ENCODE measurements at places on chromosomes 13 and 19. TPM values are rescaled to one million over a fixed set of nuclear protein-coding genes. Genes with fewer than 3 reads are reported as not detected.

ATP1A3 gene
- 14.2 TPM for polyA plus RNA-seq

GRCh38 chr13:93698016-93698613 is 471.5 kb downstream of the GPC6 start:
- no peaks in the 10 kb centered on the region for H3K36me3 ChIP-seq
- H3K4me1 ChIP-seq, result no peaks in the 10 kb centered on the region
- no peak overlapping the region for H3K4me3 ChIP-seq

C19orf38 gene
- polyA plus RNA-seq, result 2.0 TPM

- DNase-seq, result no peak
- H3K4me1 ChIP-seq, result peaks cover 12% of the 10 kb centered on the region
- H3K36me3 ChIP-seq, result no peaks in the 10 kb centered on the region
- no peak overlapping the region for H3K27ac ChIP-seq
- H3K4me3 ChIP-seq, result no peak overlapping the region
- H3K27me3 ChIP-seq, result no peaks in the 10 kb centered on the region
Observed at GRCh38 chr19:40398417-40399131, 8.6 kb upstream of the HIPK4 start.

DNA sequence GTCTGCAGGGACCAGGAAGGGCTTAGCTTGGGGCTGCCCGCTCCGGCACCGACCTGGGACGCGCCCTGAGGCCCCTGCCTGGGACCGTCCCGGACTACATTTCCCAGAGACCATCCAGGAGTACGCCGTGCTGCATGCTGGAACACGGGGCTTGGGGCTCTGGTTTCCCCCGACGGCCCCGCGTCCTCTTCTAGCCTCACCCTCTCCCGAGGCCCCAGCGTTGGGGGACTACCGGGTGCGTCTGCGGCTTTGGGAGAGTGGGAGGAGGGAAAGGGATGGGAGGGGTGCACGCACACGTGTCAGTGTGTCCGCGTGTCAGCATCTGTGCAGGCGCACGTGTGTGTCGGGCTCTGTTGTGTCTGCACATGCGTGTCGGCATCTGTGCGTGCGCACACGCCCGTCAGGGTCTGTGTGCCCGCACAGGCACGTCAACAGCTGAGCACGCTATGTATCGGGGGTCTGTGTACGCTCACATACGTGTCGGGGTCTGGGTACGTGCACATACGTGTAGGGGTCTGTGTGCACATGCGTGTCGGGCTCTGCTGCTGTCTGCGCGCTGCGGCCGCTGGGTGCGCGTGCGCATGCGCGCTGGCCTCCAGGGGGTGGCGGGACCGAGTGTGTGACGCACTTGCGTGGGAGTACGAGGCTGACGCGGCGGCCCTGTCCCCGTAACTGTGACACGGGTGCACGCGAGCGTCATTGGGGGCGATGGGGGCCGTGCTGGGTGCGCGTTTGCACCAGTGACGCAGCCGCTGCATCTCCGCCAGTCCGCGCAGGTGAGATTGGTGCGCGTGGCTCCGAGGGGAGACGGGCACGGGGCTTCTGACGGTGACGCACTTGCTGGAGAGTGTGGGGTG is at the start of gene ZNF331:
Gene ZNF331 (plus strand): TSS at position 625 of the 857 bp plus-strand sequence. CDS start 31,232 bp downstream, outside the sequence.
- peak; percentile 86 for DNase-seq
- no peaks in the 10 kb centered on the region for H3K4me1 ChIP-seq
- H3K27ac ChIP-seq, result peak within 1 kb of the TSS; percentile 80

CEACAM4 gene
- 0.84 TPM for polyA plus RNA-seq

- H3K4me3 ChIP-seq, result no peak overlapping the region
- no peak overlapping the region for H3K27ac ChIP-seq
- no peaks in the 10 kb centered on the region for H3K27me3 ChIP-seq
- H3K4me1 ChIP-seq, result no peaks in the 10 kb centered on the region
- DNase-seq, result no peak
Observed at GRCh38 chr13:38998739-38999138, 8.1 kb upstream of the STOML3 start.

ERICH4 gene
- not detected for polyA plus RNA-seq

GRCh38 chr19:44623080-44623479 is 9.7 kb downstream of the IGSF23 start:
- no peaks in the 10 kb centered on the region for H3K4me1 ChIP-seq
- DNase-seq, result no peak
- H3K36me3 ChIP-seq, result no peaks in the 10 kb centered on the region
- H3K27ac ChIP-seq, result no peak overlapping the region
- H3K27me3 ChIP-seq, result no peaks in the 10 kb centered on the region
- no peak overlapping the region for H3K4me3 ChIP-seq

- H3K4me3 ChIP-seq, result no peak overlapping the region
- DNase-seq, result no peak
- no peak overlapping the region for H3K27ac ChIP-seq
- peaks cover 39% of the 10 kb centered on the region for H3K36me3 ChIP-seq
- no peaks in the 10 kb centered on the region for H3K27me3 ChIP-seq
- peaks cover 18% of the 10 kb centered on the region for H3K4me1 ChIP-seq
Observed at GRCh38 chr19:16193466-16193865, 4.2 kb upstream of the AP1M1 start.

ZNF653 gene
- polyA plus RNA-seq, result 23.2 TPM

AP1M1 gene
- polyA plus RNA-seq, result 61.8 TPM

- no peaks in the 10 kb centered on the region for H3K36me3 ChIP-seq
- H3K4me3 ChIP-seq, result no peak overlapping the region
- DNase-seq, result no peak
Observed at GRCh38 chr13:32989942-32990341, 26.3 kb upstream of the KL start.

GPR12 gene
- not detected for polyA plus RNA-seq

DNA sequence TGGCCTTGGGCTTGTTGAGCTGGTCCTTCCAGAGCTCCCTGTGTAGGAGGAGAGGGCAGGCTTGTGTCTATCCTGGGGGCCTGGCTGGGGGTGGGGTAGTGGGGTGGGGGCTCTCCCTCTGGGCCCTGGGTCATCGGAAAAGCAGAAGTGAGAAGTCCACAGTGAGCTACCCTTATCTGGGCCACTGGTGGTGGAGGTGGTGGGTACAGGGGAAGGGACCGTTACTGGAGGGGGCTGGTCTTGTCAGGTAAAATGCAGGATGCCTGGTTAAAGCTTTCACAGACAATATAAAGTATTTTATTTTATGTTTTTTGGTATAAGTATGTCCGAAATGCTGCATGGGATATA is 342 bp upstream of the SIGLEC10 start:
- H3K36me3 ChIP-seq, result no peaks in the 10 kb centered on the region
- H3K4me3 ChIP-seq, result no peak overlapping the region

- DNase-seq, result no peak
- no peaks in the 10 kb centered on the region for H3K36me3 ChIP-seq
- no peak overlapping the region for H3K27ac ChIP-seq
- no peaks in the 10 kb centered on the region for H3K27me3 ChIP-seq
- H3K4me1 ChIP-seq, result no peaks in the 10 kb centered on the region
Observed at GRCh38 chr13:50267917-50268316, 252.7 kb downstream of the KCNRG start.

GRCh38 chr13:98504029-98504351 is 72.9 kb downstream of the STK24 start:
- DNase-seq, result no peak
- H3K27me3 ChIP-seq, result no peaks in the 10 kb centered on the region

- no peak overlapping the region for H3K27ac ChIP-seq
- no peaks in the 10 kb centered on the region for H3K27me3 ChIP-seq
- H3K36me3 ChIP-seq, result no peaks in the 10 kb centered on the region
- DNase-seq, result peak; percentile 36
- H3K4me1 ChIP-seq, result no peaks in the 10 kb centered on the region
- H3K4me3 ChIP-seq, result no peak overlapping the region
Observed at GRCh38 chr19:49224879-49225278, 67.3 kb downstream of the TRPM4 start.

DENND1C gene
- 12.1 TPM for polyA plus RNA-seq

DNA sequence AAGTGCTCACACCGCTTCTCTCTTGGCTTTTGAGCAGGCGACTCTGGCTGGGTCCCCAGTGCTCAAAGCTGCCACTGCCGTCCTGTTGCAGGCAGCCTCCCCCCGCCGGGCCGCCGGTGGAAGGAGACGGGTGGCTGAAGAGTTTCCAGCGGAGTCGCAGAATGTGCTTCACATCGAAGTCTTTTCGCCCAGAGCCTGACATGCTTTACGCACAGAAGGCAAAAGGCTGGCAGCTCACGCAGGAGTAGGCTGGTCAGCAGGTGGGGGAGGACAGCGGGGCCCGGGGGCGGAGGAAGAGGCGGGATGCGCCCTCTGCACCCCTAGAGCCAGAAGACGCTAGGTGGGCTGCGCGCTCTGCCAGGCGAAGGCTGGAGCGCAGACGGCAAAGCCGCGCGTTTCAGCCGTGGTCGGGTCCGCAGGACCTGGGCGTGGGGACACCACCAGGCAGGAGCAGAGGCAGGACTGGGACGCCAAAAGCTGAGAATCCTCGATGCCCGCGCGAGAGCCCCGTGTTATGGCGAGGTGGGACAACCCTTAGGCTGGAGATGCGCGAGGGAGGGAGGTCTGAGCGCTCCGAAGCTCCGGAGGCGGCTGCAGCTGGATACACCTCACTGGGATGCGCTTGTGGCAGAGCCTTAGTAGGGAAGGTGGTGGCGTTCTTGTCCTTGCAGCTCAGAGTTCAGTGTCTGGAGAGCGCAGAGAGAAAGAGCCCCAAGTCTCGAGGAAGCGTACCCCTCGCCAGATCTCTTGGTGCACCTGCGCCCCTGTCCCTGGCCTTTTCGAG is at the start of gene ATXN8OS:
Gene ATXN8OS (plus strand): TSS at position 329 of the 784 bp plus-strand sequence.
- no peak for DNase-seq
- no peaks in the 10 kb centered on the region for H3K4me1 ChIP-seq
- no peak within 1 kb of the TSS for H3K4me3 ChIP-seq
- H3K27me3 ChIP-seq, result no peaks in the 10 kb centered on the region
- H3K27ac ChIP-seq, result no peak within 1 kb of the TSS

MUC16 gene
- polyA plus RNA-seq, result not detected

- H3K27ac ChIP-seq, result no peak overlapping the region
- no peaks in the 10 kb centered on the region for H3K27me3 ChIP-seq
Observed at GRCh38 chr13:53775807-53776206, 747.2 kb downstream of the OLFM4 start.

- no peak overlapping the region for H3K27ac ChIP-seq
- no peaks in the 10 kb centered on the region for H3K27me3 ChIP-seq
- no peaks in the 10 kb centered on the region for H3K36me3 ChIP-seq
- no peaks in the 10 kb centered on the region for H3K4me1 ChIP-seq
- H3K4me3 ChIP-seq, result no peak overlapping the region
Observed at GRCh38 chr13:91119643-91120042, 227.8 kb upstream of the MIR17HG start.

LENG9 gene
- 3.1 TPM for polyA plus RNA-seq

DNA sequence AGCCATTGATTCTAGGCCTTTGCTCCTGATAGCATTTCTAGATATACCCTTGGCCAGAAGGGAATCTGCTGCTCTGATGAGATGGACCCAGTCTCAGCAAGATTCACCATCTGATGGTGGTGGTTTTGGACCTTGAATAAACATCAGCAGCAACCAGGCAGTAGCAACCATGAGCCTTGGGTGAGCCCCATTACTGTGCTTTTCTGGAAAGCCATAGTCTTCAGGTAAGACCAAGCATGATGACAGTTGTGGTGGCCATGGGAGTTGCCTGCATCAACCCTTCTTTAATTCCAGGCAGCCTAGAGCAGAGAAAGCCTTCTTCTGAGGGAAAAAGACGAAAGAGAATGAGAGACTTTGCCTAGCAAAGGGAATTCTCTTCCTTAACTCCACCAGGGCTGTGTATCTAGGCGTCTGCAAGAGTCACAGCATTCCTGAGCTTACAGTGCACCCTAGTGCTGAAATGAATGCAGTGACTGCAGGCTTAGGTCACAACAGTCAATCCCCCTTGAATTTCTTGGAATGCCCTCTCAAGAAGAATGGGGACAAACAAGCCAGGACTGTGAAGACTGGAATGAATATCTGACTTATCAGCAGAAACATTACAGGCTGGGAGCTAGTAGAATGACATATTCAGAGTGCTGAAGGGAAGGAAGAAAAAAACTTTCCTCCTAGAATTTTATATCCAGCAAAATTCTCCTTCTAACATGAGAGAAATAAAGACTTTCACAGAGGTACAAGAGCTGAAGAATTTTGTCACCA is 942.4 kb upstream of the PCDH20 start:
- H3K4me3 ChIP-seq, result no peak overlapping the region
- DNase-seq, result no peak
- no peak overlapping the region for H3K27ac ChIP-seq
- no peaks in the 10 kb centered on the region for H3K36me3 ChIP-seq
- H3K4me1 ChIP-seq, result no peaks in the 10 kb centered on the region
- H3K27me3 ChIP-seq, result no peaks in the 10 kb centered on the region

DNA sequence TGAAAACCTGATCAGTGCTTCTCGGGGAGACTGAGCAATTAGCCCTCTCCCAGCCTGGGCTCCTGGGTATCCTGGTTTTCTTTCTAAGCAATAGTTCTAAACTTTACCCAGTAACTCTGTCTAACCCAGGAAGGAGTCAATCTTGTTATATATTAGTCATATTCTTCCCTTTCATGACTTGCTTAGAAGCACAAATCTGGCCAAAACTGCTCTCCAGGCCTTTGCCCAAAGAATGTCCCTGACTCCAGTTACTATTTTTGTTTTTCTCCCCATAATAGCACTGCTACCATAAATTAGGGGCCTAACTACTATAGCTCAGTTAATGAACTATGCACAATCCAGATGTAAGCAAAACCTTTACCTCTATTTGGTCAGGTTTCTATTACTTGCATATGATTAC is 355.8 kb upstream of the HTR2A start:
- DNase-seq, result no peak
- no peak overlapping the region for H3K27ac ChIP-seq
- H3K4me3 ChIP-seq, result no peak overlapping the region
- no peaks in the 10 kb centered on the region for H3K36me3 ChIP-seq
- no peaks in the 10 kb centered on the region for H3K27me3 ChIP-seq
- H3K4me1 ChIP-seq, result no peaks in the 10 kb centered on the region

All from adrenal gland (tissue), 19 donors.